Activated CD4-positive, alpha-beta T cell treated with anti-CD3 and anti-CD28 coated beads for 36 hours (primary cell): ENCODE measurements at places on chromosomes 6 and 20.

- no peak for DNase-seq
Observed at GRCh38 chr6:54411767-54412166, 103.5 kb downstream of the TINAG start.

DNA sequence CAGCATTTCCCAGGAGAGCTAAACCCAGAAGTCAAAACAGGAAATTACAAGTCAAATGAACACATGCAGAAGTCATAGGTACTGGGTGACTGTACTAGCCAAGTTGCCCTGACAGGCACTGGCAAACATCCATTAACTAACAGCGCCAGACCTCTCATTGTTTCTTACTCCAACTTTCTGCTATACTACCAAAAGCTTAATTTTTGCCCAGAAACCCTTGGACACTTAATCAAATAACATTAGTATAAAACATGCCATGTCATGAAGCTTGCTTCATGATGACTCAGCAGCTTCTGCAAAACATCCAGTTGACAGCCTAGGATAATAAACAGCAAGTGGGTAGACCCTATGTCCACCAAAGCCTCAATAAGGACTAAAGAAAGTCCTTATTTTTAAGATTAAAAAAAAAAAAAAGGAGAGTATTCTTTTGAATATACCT, 3.5 kb downstream of the NUP153 start:
- peak; percentile 45 for DNase-seq

DNA sequence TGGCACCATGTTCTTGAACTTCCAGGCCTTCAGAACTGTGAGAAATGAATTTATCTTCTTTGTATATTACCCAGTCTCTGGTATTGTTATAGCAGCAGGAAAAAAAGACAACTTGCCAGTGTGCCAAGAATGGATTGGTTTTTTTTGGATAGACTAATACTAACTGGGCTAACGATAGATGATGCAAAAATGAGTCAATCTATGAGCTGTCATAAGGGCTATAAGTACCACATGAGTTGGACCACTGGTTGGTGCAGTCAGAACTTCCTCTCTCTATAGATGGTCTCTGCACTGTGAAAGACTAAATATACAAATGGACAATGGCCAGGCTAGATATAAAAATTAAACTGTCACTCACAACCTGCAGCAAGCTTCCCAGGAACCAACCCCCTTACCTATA, 87.6 kb upstream of the COL21A1 start:
- DNase-seq, result no peak

GRCh38 chr6:71385111-71385822, 96.7 kb downstream of the OGFRL1 start:
- DNase-seq, result no peak

DNA sequence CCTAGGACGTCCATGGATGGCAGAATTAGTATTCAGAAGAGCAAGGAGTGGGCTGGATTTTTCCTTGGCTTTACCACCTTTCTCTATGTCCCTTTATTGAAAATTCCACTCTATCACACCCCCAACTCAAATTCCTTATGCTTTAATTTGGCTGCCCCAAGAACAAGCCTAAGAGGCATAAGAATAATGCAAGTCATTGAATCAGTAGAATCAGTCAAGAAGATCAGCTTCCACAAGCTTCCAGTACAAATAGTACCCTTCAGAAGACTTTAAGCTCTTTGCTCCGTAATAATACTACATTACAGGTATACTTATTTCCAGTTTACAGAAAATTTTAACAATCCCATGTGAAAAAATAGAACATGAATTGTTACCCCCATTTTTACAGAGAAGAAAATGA, 51.0 kb upstream of the SNAP25 start:
- no peak for DNase-seq

DNA sequence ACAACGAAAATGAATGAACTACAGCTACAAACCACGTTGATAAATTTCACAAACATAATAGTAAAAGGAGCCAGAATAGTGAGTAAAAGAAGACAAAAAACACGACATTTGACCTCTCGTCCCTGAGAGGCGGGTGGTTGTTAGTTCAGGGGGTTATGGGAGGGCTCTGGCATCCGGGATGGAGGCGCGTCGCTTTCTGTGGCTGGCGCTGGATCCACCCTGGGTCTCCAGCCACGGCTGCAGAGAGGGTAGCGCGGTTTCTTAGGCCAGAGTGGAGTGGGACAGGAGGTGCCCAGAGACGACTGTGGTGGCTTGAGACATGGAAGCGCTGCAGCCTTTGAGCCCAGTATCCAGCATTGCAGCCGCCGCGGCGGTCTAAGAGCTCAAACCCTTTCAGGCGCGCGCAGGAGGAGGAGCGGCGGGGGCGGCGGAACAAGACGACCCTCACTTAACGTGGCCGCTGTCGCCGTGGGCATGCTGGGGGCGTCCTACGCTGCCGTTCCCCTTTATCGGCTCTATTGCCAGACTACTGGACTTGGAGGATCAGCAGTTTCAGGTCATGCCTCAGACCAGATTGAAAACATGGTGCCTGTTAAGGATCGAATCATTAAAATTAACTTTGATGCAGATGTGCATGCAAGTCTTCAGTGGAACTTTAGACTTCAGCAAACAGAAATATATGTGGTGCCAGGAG, 3.7 kb upstream of the ZSCAN23 start:
- peak; percentile 18 for DNase-seq

DNA sequence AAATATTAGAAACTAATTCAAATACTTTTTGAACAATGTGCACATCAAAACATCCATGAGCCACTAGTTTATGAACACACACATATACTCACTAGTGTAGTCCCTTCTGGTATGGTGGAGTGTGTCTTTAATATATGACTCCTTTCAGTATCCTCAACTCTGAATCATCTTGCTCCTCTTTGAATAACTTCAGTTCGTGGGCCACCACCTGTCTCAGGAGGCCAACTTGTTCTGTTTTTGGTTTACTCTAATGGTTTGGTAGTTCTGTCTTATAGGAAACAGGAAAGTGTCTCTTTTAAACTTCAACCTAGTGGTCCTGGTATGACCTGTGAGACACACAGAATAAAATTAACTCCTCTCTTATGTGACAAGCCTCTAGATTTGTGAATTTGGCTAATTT, 55.6 kb downstream of the ZNF292 start:
- DNase-seq, result peak; percentile 61

DNA sequence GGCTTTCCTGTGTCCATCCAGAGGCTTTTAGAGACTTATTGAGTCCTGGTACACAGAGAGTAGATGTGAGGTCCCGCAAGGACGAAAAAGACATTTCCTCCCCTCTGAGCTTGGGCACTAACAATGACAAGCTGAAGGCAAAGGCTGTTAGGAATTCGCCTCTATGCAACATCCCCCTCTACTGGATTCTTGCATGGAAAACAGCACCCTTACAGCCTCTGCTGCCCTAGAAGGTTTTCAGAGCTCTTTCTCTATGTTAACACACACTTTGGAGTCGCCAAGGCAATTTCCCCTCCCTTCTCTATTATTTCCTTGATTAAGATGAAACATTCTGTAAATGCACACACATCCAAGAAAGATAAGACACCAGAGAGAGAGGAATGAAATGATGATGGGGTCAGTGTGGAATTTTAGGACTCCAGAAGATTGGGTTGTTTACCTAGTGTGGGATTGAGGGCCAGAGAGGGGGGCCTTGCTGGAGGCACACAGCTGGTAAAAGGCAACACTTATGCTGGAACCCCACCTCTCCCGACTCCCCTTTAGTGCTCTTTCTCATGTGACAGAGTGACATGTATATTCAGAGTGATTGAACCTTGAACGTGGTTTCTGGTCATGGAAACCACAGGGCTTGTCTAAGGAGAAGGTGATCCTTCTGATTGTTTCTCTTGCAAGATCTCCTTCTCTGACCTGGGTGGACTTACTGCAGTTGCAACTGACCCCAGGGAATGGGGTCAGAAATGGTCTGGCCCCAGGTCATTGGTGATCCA, 300.7 kb downstream of the CLIC5 start:
- peak; percentile 57 for DNase-seq

- no peak for DNase-seq
Observed at GRCh38 chr6:124002377-124003081, 198.9 kb downstream of the NKAIN2 start.

DNA sequence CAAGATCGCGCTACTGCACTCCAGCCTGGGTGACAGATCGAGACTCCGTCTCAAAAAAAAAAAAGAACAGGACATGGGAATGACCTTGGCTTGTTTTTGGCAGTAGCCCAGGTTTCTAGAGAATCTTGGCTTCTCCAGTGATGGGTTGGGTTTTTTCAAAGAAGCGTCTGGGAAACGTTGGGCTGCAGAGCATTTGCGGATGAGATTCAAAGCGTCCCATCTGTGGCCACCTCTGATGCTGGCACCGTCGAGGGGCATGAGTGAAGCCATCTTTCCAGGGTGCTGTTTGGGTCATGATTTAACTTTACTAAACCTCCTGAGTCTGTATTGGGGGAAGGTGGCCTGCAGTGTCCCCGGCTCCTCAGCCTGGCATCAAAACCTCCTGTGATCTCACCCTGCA, 43.2 kb upstream of the SRF start:
- DNase-seq, result no peak

DNA sequence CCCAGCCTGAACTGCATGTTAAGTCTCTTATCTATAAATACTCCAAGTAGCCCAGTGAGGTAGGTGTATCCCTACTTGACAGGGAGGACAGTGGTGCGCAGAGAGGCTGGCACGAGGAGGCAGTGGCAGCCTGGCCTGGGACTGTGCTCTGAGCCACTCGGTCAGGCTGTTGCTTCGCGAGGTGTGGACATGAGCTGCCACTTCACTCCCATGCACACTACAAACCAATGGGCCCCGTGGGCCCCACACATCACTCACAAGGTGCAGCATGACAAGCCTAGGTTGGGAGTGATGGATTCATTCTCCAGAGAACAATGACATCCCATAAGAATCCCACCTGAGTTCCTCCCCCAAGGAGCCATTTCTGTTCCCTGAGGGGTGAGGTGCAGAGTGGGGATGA, 54.9 kb downstream of the TMEM242 start:
- DNase-seq, result no peak

DNA sequence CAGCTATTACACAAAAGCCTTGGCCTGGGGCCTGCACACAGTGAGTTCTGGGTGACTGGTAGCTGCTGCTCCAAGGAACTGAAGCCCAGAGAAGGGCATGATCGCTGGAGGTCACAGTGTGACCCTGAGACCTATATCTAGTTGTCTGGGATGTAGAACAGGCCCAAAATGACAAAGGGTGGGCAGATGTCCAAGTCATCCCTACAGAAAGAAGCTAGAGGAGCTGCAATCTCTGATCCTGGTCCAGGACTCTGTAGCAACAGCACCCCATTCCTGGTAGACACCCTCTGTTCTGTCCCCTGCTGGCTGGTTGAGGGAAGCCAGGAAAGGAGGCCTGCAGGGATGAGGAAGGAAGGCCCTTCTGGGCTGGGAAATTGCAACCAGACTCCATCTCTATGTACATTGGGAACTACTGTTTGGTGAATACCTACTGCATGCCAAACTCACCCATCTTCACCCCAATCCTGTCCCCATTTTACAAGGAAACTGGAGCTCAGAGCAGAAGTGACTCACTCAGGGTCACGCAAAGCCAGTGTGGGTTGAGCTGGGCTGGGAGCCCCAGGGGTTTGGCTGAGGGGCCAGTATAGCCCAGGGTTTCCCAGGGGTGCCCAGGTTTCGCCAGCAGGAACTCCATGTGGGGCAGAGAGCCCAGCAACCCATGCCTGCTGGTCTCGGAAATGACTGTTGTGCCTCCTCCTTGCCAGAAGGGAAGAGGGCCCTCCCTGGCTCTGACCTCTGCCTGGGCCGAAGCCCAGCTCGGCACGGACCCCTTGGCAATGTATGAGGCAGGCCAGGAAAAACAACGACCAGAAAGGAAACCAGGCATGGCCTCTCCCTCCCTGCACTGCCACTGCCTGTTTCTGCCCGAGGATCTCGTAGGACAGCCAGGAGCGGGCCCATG, 44.9 kb upstream of the TLDC2 start:
- DNase-seq, result no peak

DNA sequence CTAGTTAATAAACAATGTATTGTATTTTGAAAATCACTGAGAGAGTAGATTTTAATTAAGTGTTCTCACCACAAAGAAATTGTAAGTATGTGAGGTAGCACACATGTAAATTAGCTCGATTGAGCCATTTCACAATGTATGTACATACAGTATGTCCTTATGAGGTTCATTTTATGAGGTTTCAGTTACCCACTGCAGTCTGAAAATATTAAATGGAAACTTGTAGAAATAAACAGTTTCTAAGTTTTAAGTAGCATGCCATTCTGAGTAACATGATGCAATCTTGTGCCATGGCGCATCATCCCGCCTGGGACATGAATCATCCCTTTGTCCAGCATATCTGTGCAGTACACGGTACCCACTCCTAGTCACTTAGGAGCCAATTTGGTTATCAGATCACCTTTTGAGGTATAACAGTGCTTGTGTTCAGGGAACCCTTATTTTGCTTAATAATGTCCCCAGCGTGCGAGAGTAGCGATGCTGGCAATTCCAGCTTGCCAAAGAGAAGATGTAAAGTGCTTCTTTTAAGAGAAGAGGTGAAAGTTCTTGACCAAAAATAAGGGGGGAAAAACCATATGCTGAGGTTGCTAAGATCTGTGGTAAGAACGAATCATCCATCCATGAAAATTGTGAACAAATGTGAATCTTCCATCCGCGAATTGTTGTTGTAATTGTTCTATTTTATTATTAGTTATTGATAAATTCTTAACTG, 64.7 kb downstream of the KCNS1 start:
- peak; percentile 83 for DNase-seq

DNA sequence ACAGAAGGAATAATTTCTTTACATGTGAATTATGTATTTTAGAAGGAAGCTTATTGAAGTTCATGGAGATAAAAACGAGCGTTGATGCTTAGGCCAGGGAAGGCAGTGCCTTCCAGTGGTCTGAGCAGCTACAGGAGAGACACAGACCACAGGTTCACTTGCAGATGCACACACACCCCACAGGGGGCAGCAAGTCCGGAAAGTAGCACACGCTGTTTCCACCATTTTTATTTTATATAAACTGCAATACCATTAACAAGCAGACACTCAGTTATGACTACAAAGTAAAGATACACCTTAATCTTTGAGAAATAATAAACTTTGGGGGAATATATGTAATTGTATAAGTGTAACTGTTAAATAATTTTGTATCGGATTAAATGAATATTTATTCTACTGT, 13.5 kb upstream of the DACT2 start:
- peak; percentile 17 for DNase-seq

DNA sequence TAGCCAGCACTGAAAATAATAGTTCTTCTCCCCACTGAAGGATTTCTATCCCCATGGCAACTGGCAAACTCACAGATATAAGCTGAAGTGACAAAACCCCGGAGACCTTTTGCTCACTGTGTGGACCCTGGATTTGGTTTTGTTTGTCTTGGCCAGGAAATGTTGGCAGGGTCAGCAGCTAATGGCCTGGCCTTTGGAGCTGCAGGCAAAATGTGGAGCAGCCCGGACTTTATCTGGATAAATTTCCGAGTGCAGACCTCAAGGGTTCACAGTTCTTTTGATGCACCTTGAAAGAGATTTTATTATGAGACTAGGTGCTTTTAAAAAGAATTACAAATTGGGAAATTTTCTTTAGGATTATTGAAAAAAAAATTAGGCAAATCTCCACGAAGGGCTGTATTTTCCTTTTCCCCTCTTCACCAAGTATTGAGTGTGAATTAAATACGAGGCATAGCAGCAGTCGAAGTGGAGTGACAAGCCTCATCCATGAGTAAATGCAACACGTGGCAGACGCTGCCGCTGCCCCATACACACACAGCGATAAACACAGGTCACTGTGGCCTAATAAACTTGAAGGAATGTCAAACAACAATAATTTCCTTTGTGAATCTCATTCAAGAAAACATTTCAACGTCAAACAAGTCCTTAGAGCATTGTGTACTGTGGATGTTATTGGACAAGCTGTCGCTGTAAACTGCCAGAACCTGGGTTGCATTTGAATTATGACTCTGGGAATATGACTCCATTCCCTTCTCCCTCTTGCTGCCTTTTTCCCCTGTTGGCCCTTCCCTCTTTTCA, 35.1 kb upstream of the CCN6 start:
- DNase-seq, result no peak
